ENCODE measurements at places on chromosomes 2 and 18.

- no peak for DNase-seq
These were observed 163.1 kb upstream of the PID1 start for GRCh38 chr2:229434187-229434586.

GRCh38 chr2:213490087-213490486, 205.8 kb downstream of the SPAG16 start:
- DNase-seq: no peak

DNA sequence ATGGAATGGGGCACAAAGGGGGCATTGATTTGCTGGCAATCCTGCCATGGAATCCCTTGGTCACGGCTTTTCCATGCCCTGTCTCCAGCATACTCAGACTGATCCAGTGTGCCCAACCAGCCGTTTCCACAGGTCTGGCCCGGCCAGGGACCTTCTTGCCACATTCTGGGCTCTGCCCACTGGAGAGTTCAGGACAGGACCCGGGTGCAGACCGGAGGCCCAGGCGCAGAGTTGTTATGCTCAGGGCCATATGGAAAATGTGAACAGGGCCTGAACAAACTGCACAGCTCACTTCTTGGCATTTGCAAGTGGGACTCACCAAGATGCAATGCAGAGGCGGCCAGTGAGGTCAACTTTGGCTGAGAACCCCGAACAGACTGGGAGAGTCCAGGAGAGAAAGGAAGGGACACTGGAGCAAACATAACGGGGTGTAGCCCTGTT, 15.6 kb upstream of the ASAP2 start:
- no peak for DNase-seq

DNA sequence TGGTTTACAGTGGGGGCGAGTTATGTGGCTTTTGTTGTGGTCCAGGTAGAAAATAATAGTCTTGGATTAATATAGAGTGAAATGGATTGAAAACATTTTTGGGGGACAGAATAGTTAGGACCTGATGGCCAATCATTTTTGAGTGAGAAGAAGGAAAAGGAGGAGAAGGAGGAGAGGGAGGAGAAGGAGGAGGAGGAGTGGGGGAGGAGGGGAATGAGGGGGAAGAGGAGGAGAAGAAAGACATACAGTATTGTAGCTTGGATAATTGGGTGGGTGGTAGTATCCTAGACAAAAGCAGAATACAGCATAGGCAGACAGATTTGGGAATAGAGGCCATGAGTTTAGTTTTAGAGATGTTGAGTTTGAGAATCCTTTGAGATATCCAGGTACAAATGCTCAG, 101.6 kb downstream of the GATA6 start:
- no peak for DNase-seq
